ENCODE measurements at places on chromosomes 16 and 17.

- DNase-seq: no peak
Measured at GRCh38 chr16:2949705-2950352, 14.2 kb upstream of the KREMEN2 start.

- DNase-seq: no peak
Measured at GRCh38 chr17:41625602-41626001, 1.2 kb upstream of the KRT17 start.

GRCh38 chr16:75043175-75043895 lies 44.5 kb downstream of the ZNRF1 start:
- no peak for DNase-seq

DNA sequence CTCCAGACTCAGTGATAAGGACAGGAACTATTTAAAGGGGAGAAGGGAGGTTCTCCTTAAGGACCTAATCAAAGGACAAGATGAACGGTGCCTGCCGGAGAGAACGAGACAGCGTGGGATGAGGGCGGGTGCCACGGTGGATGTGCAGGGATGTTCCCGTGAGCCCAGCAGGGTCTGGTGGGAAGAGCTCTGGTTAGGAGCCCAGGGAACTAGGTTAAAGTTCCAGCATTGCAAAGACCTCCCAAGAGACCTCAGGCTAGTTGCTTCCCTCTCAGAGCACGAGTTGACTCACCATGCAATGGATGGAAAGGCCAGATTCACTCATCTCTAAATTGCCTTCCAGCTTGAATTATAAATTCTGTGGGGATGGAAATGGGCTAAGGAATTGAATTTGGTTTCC lies 14.7 kb downstream of the CCR7 start:
- no peak for DNase-seq

DNA sequence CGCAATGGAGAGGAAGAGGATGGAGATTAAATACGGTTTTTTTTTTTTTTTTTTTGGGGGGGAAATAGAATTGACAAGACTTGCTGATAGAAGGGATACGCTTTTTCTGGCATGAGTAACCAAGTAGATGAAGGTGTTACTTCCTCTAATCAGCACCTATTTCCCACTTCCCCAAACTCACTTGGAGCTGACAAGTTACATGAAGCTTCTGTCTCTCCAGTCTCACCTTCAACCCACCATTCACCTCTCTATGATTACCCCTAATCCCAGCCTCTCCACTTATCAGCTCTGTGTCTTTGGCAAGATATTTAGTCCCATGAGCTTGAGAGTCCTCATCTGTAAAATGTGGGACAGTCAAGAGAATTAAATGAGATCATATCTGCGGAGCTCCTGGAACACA lies 185.9 kb upstream of the HS3ST3A1 start:
- DNase-seq: no peak

GRCh38 chr16:78094998-78095397 lies 4.5 kb upstream of the WWOX start:
- DNase-seq: no peak

- DNase-seq: no peak
Measured at GRCh38 chr17:51820252-51820651, 338.3 kb downstream of the CA10 start.

- DNase-seq: no peak
Measured at GRCh38 chr17:8803531-8804420, 4.6 kb upstream of the MFSD6L start.

GRCh38 chr16:58853854-58854791 lies 120.0 kb upstream of the GOT2 start:
- DNase-seq: no peak

DNA sequence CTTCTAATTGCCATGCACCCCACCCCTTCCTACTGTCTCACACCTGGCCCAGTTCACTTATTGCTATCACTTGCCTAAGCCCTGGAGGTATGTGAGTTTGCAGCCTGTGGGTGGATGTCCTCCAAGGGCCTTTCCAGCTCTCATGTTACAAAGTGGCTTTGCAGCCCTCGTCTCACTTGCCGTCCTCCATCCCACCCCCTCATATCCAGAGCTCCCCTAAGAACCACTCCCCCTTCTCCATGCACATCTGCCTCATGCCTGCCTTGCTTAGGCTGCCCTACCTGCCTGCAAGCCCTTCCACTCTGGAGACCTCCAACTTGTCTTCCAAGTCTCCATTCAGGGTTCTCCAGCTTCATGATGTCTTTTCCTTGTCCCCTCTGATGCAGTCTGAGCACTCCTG lies 119.4 kb upstream of the NLRP1 start:
- no peak for DNase-seq

DNA sequence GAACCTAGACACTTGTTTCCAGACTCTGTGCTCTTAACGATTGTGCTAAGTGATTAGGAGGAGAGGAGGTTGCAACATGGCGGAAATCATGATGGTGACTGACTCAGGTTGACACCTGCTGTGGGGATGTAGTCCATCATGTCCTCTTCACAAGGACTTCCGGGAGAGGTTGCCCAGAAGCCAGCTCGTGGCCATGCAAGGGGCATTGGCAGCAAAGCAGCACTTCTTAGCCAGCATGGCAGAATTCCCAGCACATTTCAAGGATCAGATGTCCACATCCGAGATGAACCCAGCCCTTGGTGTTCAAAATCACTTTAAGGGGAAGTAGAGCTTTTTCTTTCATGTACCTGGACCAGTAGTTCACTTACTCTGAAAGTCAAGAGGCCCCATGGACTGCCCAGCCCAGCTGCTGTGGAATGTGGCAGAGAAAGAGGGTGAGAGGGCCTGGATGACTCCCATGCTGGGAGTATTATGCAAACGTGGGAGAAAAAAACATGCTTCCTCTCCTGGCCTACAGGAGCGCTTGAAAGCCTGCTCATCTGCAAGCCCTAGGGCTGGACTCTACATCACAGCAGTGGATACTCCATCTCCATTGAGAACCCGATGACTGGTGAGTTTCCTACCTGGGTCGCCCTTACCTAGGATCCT lies 65.5 kb downstream of the IRX6 start:
- no peak for DNase-seq

- no peak for DNase-seq
Measured at GRCh38 chr16:3782566-3782965, 65.2 kb upstream of the TRAP1 start.

DNA sequence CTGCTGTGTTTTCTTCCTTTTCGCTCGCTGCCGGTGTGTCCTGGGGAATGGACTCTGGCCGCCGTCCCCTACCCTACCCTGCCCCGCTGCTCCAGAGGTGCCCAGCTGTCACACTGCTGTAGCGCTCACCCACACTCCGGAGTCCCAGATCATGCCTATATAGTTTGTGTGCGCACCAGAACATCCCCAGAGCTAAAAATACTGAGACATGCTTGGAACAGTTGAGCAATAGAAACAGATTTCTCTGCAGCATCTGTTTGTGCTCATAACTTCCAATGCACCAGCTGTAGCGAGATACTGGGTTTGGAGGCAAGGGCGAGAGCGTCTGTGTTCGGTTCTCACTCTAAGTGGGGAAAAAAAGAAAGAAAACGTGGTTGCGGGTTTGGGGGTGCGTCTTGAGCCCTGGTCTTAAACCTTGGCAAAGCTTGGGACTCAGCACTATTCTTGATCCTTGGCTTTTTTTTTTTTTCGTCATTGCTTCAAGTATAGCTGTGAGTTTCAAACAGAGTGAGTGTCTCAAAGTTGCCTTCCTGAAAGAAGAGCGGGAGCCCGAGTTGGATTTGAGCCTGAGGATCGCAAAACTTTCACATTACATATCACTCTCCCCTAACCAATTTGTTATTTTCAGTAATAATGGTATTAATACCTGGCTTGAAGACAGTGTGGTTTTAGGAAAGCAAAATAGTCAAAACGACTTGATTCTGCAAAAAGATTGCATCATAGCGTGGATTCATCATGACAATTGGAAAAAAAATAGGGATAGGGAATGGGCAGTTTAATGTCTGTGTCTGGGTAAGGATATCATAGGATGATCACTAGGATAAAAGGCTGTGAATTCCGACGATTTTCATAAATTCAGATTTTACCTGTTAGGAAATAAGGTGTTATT lies 621 bp downstream of the KCNJ2 start:
- no peak for DNase-seq

- no peak for DNase-seq
Measured at GRCh38 chr17:77437017-77437416, 296.2 kb downstream of the SEC14L1 start.

DNA sequence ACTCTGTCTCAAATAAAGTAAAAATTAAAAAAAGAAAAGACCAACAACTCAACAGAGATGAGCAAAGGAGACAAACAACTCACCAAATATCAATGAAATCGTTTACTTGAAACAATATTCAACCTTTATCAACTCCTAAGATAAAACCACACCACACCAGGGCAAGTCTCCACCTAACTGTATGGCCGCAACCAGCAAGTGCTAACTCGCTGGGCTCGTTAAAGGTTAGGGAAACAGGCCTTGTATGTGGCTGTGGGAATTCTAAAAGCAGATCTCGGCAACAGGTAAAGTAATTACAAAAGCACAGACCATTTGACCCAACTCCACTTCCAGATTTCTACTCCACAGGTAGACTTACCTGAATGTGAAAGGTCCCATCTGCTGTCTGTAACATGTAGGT lies 9.3 kb downstream of the ZCCHC14 start:
- no peak for DNase-seq

- no peak for DNase-seq
Measured at GRCh38 chr17:57999496-58000017, 7.5 kb downstream of the SRSF1 start.

DNA sequence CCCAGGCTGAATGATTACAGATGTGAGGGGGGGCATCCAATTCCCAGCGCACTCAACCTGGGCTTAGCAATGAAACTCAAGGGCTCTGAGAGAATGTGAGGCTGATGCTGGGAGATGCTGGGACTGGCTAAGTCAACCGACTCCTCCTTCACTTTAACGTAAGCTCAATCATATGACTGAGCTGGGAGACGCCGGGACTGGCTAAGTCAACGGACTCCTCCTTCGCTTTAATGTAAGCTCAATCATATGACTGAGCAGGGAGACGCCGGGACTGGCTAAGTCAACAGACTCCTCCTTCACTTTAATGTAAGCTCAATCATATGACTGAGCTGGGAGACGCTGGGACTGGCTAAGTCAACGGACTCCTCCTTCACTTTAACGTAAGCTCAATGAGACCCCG lies 179.4 kb downstream of the VPS53 start:
- DNase-seq: no peak

DNA sequence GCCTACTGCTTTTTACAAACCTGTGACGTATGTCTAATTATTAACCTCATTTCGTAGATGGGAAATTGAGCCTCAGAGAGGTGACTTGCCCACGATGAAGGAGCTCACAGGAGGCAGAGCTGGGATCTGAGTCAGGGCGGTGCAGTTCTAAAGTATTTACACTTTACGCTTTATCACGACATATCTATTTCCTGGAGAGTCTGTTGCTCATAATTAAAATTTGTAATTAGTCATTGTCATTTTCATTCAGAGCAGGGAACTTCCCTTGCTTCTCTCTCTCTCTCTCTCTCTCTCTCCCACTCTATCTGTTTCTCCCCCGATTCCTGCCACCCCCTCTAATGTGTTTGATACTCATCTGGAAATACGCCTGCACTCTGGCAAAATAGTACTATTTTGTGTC lies 5.9 kb downstream of the SLC5A11 start:
- DNase-seq: no peak

GRCh38 chr17:38656959-38657823 lies 17.6 kb downstream of the EPOP start:
- DNase-seq: no peak

DNA sequence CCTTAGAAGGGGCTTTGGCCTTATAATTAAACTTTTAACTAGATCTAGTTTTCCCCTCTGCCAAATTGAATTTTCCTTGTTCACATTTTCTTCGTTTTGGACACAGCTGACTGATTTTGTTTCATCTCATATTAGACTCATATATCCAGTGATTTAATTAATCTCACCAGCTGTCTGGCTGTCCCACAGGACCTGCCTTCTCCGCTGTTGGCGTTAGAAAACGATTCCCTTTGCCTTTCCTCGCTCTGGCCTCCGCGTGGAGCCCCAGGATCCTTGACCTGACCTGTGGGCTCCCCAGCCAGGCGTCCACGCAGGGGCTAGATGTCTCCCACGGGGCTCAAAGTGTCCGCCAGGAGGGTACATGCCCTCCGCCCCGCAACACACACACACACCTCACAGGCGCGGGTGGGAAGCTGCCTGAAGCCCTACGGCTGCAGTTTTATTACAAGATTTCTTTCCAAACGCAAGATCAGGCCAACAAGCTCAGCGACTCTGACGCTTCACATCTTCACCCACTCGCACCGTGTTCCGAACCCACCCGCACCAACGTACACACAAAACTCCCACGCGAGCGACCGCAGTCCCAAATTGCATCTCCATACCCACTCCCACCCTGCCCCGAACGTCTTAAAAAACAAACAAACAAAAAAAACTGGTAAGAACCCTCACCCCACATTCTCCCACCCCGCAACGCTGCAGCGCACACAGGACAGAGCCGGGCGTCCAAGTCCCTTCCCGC lies 1.1 kb downstream of the RPRML start:
- no peak for DNase-seq

- no peak for DNase-seq
Measured at GRCh38 chr17:73011016-73011486, 81.4 kb downstream of the SLC39A11 start.

GRCh38 chr16:2955438-2955778 lies 8.7 kb upstream of the KREMEN2 start:
- DNase-seq: no peak

DNA sequence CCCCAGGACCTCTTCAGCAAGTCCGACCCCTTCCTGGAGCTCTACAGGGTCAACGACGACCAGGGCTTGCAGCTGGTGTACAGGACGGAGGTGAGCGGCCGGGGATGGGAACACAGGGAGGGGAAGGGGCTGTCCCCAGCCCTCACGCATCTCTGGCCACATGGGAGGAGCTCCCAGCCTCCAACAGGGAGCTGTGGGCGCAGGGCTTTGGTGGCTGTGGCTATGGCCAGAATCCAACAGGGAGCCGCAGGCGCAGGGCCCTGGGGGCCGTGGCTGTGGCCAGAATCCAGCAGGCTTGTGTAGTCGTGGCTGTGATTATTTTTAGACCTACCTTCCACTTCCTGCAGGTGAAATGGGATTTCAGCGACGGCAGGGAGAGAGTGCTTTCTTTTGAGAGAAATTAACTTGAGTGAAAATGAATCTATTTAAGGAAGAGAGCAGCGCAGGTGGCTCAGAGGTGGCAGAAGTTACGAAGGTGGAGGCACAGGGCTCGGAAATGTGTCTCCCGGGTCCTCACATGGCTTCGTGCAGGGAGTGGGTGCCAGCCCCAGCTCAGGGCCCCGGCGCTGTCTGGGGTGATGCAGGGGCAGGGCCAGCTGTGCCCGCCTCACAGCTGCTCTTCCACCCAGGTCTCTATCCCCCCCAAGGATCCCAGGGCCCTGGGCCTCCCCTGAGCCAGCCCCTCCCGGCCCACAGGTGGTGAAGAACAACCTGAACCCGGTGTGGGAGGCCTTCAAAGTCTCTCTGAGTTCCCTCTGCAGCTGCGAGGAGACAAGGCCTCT lies 9.4 kb downstream of the CPNE7 start:
- DNase-seq: no peak

All from iPS DF 6.9 (cell line).